Hindlimb muscle (tissue), 1 donor: ENCODE measurements at places on chromosomes 7 and 10.

DNA sequence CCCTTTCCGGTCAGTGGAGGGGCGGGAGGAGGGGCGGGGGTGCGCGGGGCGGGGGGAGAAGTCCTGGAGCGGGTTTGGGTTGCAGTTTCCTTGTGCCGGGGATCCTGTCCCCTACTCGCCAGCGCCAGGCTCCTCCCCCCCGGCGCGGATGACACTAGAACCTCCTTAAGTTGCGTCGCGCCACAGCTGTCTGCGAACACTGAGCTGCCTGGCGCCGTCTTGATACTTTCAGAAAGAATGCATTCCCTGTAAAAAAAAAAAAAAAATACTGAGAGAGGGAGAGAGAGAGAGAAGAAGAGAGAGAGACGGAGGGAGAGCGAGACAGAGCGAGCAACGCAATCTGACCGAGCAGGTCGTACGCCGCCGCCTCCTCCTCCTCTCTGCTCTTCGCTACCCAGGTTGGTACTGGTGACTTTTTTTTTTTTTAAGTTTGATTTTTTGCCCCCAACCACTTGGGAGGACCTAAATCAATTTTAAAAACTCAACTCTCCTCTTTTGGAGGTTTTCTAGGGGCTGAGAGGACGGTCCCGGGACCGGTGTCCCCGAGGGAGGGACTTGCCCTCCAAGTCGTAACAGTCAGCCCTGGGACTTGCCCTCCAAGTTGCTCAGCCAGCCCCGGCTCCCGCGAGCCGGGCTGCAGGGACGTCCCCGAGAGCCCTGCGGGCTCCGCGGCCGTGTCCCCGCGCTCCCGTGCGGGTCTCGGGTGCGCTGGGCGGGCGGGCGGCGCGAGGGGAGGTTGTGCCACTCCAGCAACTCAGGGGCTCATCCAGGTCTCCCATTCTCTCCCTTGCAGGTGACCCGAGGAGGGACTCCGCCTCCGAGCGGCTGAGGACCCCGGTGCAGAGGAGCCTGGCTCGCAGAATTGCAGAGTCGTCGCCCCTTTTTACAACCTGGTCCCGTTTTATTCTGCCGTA, at the start of gene GATA3:
GATA3 (plus strand) TSS at position 195 of the 914 bp plus-strand sequence. CDS start 968 bp downstream, outside the sequence.
- no peak for DNase-seq

- DNase-seq = no peak
These were observed 8.0 kb downstream of the ZNF518A start for GRCh38 chr10:96138102-96138501.

DNA sequence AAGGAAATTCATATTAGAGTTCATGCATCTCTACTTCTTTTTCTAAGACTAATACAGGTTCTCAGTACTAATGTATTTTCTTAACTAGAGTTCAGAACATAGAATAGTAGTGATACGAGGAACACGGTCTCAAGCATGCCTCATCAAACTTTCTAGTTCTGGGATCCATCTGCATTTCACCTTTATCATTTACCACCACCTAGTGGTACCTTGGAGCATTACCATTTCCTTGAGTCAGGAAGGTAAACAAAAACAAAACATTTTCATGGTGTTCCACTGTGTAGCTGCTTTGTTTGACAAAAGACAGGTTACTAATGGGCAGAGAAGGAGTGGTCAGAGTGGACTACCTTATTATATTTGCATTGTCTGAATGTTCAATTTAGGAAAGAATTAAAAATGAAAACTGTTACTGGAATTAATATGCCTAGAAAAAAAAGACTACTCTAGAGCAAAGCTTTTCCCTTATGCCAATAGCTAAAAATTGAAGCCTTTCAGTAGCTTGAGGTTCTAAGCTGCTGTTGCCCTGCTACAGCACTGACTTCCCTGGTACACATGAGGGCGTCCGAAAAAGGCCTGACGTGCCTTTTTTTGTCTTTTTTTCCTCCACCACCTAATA, 44.5 kb downstream of the STARD3NL start:
- DNase-seq = peak; percentile 58

- no peak for DNase-seq
These were observed 15.1 kb upstream of the MRC1 start for GRCh38 chr10:17793823-17794644.

- DNase-seq = peak; percentile 45
These were observed 43.2 kb downstream of the GPAM start for GRCh38 chr10:112140110-112140970.

DNA sequence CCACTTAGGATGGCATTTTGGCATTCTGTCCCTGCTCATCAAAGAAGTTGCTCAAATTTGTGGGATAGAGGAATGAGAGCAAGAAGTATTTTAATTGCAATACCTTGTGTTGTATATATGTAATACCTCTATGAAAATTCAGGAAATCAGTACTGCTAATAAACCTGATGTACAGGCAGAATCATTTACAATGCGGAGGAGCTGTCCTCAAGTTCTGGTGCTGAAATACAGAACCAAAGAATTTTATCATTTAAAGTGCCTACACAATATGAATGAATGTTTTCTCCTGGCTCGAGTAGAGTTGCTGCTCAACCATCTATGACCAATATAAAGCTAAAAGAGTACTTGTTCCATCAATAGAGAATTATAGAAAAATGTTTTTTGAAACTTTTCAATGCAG, 305.8 kb downstream of the PLXNA4 start:
- no peak for DNase-seq

- no peak for DNase-seq
These were observed 110.5 kb upstream of the SEC61G start for GRCh38 chr7:54869523-54869922.

GRCh38 chr7:55484241-55484640, 88.1 kb downstream of the VOPP1 start:
- DNase-seq = no peak

DNA sequence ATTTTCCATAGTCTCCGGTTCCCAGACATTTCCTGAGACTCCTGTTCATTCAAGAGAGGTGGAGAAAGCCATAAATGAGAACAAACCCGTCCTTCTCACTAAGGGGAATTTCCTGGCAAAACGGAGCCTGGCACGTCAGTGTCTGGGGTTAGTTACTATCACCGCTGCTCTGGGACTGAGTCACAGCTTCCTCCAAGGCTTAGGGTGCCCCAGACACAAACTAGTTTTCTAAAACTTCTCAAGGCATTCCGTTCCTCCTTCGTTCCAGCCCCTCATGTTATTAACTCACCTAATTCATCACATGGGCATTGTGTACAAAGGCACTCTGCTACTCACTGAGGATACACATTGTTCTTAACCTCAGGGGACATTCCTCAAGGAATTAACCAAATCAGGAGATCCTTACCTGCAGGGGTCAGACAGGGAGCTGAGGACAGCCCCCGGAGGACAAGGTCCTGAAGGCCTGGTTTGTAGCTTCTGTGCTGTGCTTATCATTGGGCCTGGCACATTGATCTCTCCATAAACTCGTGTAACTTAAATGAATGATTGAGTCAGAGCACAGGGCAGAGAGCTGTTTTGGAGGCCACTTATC, 103.0 kb upstream of the KLF6 start:
- DNase-seq = no peak

DNA sequence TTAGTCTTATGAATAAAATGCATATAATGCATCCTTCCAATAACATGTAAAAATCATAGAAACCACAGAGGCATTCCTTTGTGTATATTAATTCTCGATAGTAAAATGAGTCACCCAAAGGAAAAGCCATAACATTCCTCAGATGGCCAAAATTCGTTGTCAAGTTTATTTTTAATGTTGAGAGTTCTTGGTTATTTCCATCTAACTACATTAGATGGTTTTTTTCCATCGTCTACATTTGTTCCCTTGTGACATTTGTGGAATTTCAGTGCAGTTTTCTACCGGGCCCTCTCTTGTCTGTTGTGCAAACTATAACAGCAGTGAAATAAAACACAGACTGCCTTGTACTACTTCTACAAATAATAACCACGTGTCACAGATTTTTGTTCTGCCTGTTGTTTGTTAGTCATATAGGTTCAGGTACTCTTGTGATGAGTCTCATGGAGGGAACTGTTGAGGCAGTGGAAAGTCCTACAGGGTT, 54.7 kb upstream of the CCAR1 start:
- no peak for DNase-seq

- DNase-seq = no peak
These were observed 70.2 kb upstream of the PDSS1 start for GRCh38 chr10:26627324-26627723.

DNA sequence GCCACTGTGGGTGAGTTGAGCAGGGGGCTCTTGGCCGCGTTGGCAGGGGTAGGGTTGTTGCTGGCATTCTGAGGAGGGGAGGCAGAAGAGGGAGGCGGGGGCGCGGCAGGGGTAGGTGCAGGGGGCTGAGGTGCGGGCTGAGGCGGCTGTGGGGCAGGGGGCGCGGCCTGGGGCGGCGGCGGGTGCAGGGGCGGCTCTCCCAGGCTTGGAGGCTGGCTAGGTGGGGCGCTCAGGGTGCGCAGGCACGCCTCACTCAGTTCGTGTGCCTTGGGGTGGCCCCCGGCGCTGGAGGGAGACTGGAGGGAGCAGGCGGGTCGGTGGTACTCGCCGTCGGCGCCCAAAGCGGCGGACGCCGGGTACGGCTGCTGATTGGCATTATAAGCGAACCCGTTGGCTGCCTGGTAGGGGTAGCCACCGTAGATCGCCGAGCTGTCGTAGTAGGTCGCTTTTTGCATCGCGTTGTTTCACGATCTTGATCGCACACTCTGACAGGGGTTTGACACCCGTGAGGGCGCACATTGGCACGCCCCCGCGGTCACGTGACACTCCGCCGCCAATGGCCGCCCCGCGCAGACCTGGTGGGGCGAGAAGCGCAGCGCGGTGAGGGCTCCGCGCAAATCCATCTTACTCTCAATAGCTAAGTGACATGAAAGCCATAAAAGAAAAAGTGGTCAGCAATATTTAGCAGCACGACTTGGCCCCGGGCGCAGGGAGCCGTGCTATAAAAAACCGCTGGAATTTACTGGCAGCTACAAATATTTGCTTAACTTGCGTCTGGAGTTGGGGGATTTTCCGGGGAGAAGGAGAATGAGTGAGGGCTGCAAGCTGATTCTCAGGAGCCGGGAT, 7.9 kb upstream of the HOXA2 start:
- peak; percentile 53 for DNase-seq

- DNase-seq = peak; percentile 75
These were observed 42.8 kb upstream of the GNA12 start for GRCh38 chr7:2886900-2887299.

DNA sequence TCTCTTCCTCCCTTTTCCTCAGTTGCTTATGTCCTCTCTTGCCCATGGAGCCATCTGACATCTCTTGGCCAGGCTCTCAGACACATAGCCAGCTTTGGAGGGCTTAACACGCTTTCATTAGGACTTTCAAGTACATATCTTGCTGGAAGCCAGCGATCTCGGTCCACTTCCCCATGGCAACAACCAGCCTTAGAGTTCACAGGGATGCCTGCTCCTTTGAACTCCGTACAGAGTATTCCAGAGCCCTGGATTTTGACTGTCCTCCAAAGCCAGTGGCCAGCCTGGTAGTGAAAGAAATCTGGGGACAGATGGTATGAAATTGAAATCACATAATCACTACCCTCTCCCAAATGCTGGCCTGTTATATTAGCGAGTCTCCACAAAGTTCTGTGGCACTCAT, 370.5 kb upstream of the NPVF start:
- no peak for DNase-seq

DNA sequence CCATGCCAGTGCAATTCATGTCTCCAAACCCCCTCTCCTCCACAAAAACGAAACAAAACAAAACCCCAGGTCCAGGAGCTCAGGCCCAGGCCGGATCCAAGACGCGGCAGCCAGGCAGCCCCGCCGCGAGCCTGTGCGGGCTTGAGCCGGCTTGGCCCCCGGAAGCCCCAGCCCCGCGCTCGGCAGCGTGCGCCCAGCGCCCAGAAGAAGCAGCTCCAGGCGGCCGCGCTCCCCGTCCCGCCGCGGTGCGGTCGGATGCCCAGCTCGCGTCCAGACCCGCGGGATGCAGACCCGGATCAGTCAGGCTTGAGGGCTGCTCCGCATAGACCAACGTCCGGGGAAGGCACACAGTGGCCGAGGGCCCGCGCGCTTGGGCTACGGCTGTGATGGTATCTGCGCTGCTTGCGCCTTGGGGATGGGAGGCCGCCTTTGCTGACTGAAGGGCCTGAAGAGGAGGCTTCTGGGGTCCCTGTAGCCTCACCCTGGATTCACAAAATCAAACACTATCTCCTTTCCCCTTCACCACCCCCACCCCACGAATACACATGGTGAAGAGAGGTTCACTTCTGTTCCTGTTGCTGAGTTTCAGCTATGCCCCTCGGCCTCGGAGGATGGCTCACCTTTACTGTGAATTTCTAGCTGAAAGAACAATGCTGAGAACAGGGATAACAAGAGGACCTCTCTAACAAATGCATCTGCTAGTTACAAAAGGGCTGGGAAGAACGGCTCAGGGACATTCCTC, 79.9 kb upstream of the EN2 start:
- peak; percentile 58 for DNase-seq

DNA sequence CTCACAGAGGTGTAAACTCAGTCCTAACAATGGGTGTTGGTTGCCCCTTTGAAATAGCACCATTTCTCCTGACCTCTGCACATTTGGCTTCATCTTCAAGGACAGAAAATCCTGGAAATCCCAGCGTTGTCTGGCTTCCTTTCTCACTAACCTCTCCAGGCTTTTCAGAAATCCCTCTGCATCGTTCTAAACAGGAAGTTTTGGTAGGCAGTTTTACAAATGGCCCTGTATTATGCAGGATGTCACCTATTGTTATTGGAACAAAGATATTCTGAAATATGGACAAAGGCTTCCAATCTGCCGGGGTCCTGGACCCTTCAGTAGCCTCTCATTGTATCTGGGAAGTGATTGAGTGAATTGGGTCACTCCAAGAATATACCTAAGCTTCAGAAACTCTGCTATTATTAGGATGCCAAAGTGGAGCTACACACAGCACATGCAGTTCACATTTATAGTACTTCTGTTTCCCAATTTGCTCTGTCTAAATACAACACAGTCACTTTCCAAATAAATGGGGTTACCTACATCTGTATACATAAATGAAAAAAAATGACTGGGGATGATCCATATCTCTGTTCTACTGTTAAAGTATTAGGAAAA, 134.8 kb upstream of the KLF6 start:
- DNase-seq = no peak

DNA sequence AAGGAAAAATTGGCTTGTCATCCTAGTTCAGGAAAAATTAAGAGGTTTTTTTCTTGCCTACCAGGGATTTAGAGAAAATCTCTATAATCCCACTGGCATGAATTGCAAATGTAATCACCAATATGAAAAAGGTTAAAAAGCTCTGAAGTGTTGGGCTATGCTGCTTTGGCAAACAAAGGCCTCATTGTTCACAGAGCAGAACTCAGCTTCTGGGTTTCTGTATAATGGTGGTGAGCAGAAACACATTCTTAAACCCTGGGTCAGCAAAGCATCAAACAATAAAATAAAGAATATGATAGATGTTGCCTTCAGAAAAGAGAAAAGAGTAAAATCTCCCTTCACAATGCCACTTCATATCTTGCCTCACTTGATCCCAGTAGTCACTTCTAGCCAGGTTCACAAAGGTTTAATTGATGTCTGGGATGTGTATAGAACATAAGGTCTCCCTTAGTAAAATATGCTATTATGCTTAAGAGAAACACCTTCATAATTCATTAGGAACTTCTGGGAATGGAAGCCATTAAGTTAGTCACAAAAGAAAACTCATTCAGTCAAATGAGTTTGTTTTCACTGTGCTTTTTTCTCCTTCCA, 1255.5 kb upstream of the PHF14 start:
- DNase-seq = no peak

- DNase-seq = no peak
These were observed 34.3 kb downstream of the CFAP46 start for GRCh38 chr10:132907821-132908620.

GRCh38 chr10:127587668-127588365, 38.7 kb downstream of the NPS start:
- DNase-seq = no peak
